CD4-positive, alpha-beta T cell treated with Interleukin-6 for 4 hours (primary cell): ENCODE measurements at places on chromosomes 4 and X.

DNA sequence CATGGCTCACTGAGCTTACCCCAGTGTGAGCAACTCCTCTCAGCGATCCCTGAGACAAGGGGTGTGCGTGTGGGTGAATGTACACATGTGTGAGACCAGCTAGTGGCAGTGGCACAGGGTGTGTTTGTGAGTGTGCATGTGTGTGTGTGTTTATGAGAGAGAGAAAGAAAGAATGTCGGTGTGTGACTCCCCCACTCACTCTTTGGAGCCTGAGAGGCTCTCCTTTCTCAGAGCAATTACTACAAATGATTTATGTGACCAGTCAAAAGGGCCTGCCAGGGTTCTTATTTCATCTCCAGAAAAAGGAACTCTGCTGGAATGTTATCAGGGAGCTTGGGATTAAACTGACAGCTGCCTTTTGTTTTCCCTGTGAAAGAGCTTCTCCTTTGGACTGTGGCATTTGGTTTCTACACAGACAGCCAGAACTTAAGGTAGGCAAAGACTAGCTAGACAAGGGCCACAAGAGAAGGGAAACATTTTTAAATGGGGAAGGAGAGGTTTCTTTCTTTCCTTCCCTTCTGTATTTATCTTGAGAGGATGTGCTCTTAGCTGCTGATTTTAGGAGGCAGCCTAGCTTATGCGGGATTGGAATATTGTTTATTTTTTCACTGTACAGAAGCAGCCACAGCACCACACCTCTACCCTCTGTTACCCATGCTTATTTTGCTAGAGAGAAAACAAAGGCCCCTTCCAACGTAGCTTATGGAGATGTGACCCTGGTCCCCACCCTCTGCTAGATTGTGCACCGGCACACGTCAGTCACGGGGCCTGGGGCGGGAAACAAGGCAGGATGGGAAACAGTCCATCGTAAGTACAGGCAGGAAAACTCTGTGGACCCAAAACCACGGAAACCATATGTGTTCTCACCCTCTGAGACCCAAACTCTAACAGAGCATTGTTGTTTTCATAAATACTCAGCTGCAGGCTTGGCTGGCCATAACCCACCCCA, 143.5 kb downstream of the MGST2 start:
- no peak for DNase-seq

DNA sequence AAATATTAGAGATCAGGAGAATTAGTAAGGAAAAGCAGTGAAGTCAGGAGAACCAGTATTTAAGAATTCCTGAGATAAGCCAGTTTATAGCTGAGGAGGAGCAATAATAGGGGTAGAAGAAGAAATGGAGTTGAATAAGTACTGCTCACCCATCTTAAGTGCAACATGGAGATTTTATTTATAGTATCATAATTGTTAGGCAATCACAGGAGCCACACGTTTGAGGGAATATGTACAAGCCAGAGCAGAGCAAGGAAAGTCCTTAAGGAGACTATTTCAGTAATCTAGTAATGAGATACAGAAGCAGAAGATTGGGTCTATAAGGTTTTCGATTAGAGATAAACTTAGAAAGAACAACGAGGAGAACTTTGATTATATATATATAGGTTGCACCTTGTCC, 145.0 kb downstream of the KDM6A start:
- no peak for DNase-seq

DNA sequence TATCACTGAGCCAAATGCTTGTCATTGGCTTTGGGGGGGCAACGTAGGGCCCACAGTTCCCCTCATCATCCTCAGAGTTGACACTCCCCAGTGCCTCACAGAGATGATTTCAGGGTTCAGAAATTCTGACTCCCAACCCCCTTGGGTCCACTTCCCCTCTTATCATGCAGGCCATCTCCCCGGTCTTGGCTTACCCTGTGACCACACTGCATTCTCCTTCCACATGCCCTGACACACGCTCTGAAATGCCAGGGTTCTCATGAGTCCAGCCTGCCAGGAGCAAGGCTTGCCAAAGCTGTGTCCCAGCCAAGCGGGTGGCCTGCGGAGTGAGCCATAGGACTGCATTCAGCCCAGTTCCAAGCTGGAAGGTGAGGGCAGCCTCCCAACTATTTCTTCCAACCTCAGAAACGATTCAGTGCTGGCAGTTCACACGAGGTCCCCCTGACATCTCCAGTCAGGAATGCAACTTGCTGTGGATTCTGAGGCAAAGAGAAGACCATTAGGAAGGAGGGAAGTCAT, 101.2 kb downstream of the SMIM20 start:
- DNase-seq: no peak

GRCh38 chr4:73021634-73022033, 47.9 kb downstream of the COX18 start:
- DNase-seq: no peak

GRCh38 chrX:47933946-47934345, 69.8 kb downstream of the ZNF182 start:
- no peak for DNase-seq

DNA sequence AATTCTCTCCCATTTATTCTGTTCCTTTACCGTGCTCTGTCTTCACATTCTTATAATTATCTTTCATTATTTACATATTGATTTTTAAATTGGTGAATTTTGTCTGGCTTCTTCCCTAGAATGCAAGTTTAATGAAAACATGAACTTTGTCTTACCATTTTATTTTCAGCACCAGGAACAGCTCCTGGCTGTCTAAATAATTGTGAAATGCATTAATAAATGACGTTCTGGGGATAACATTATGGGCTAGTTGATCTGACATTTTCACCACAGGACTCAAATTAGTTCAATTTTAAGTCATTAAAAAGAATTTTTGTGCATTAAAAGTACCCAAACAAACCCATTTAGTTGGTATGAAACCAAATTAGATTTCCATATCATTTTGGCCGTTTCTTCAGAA, 97.5 kb downstream of the KCTD8 start:
- no peak for DNase-seq

DNA sequence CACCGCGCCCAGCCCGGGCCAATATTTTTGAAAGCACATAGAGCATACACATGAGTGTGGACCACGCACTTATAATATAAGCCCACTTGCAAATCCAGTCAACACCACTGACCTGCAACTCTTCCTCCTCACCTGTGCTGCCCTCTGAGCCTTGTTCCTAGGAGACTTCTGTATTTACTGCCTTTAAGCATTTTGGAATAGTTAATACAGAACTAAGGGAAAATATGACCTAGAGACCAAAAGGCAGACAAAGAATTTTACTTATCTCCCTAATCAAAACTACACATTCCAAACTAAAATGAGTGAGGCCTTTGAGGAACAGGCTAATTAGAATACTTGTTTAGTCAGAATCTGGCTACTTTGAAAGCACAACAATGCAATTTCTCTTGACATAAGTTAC, 89.1 kb downstream of the RELL1 start:
- no peak for DNase-seq

DNA sequence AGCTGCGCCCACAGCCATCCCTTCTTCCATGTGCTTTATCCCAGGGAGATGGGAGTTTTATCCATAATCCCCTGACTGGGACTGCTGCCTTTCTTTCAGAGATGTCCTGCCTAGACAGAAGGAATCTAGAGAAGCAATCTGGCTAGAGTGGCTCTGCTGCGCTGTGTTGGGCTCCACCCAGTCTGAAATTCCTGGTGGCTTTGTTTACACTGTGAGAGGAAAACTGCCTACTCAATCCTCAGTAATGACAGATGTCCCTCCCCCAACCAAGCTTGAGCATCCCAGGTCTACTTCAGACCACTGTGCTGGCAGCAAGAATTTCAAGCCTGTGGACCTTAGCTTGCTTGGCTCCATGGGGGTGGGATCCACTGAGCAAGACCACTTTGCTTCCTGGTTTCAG, 116.9 kb upstream of the AR start:
- no peak for DNase-seq

DNA sequence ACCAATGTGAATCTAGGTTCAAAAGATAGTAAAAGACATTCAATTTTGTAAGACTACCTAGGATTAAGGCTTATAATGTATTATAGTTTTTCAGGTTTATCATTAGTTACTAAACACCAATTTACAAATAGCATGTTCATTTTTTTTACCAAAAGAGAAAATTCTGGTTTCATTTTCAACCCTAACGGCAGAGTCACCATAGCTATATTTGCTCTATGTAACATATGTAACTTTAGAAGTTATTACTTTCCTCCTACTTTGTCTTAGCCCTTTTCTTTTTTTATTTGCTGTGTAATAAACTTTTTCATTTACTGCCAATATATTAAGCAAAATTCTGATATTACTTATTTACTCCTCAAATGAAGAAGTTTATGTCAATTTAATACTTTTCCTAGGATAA, 639.6 kb downstream of the ARAP2 start:
- DNase-seq: no peak

DNA sequence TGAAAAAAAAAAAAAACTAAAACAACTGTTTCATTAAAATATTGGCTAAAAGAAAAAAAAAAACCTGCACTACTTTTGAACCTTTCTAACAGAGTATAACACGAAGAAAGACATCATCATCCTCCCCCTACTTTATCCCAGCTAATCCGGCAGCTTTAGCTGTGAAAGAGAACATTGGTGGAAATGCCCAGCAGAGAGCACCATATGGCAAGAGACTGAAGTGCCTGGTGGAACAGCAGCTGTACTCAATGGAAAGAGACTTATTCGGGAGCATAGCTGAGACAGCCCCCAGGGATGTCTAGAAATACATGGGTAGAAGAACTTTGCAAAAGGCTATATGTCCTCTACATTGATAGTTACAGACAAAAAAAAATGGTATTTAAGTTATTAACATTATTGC, 30.3 kb downstream of the STPG2 start:
- DNase-seq: peak; percentile 19

DNA sequence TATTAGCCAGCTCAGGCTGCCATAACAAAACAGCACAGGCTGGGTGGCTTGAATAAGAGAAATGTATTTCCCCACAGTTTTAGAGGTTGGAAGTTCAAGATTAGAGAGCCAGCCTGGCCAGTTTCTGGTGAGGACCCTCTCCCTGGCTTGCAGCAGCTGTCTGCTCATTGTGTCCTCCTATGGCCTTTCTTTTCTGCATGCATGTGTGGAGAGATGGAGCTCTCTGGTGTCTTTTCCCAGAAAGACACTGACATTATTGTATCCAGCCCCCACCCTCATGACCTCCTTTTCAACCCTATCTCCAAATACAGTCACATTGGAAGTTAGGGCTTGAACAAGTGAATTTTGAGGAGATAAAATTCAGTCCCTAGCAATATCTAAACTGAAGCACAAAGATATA, 263.8 kb upstream of the PABPC4L start:
- DNase-seq: no peak

GRCh38 chrX:13533726-13534125, 35.7 kb upstream of the EGFL6 start:
- DNase-seq: no peak

- DNase-seq: no peak
Measured at GRCh38 chr4:99248714-99249113, 29.7 kb upstream of the ADH6 start.

GRCh38 chrX:111831343-111831742, 44.6 kb upstream of the TRPC5OS start:
- DNase-seq: no peak

GRCh38 chr4:174189392-174190015, 94.0 kb downstream of the FBXO8 start:
- DNase-seq: no peak

GRCh38 chrX:720250-720649, 89.7 kb downstream of the SHOX start:
- DNase-seq: no peak

GRCh38 chr4:26362745-26363439, 42.1 kb downstream of the RBPJ start:
- no peak for DNase-seq

- no peak for DNase-seq
Measured at GRCh38 chr4:166518315-166518714, 645.3 kb downstream of the TLL1 start.

GRCh38 chr4:150743564-150744342, 161.8 kb downstream of the MAB21L2 start:
- DNase-seq: no peak

- DNase-seq: no peak
Measured at GRCh38 chr4:98319021-98319420, 57.8 kb downstream of the RAP1GDS1 start.

GRCh38 chrX:39327705-39328104, 526.4 kb downstream of the MID1IP1 start:
- DNase-seq: no peak

DNA sequence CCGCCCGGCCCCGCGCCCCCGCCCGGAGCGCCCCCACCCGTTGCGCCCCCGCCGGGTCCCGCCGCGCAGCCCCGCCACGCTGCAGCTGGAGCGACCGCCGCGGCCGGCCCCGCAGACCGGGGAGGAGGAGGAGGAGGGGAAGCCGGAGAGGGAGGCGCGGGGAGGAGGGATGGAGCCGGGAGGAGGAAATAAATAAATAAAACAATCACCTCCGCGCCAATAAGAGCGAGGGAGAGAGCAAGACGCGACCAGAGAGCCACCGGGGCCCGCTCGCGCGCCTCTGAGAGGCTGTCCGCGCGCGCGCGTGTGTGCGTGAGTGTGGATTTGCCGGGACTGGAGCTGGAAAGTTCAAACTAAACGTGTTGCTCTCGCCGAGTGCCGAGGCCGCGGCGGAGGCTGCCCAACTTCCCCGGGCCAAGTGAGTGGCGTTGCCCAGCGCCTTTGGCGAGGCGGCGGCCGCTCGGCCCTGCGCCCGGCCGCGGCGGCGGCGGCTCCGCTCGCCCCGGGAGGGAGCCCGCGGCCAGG, 2184.4 kb upstream of the TENM3 start:
- DNase-seq: no peak

GRCh38 chrX:29012867-29013266, 425.6 kb downstream of the IL1RAPL1 start:
- no peak for DNase-seq

GRCh38 chr4:183312841-183313240, 7.2 kb downstream of the CLDN22 start:
- DNase-seq: no peak

DNA sequence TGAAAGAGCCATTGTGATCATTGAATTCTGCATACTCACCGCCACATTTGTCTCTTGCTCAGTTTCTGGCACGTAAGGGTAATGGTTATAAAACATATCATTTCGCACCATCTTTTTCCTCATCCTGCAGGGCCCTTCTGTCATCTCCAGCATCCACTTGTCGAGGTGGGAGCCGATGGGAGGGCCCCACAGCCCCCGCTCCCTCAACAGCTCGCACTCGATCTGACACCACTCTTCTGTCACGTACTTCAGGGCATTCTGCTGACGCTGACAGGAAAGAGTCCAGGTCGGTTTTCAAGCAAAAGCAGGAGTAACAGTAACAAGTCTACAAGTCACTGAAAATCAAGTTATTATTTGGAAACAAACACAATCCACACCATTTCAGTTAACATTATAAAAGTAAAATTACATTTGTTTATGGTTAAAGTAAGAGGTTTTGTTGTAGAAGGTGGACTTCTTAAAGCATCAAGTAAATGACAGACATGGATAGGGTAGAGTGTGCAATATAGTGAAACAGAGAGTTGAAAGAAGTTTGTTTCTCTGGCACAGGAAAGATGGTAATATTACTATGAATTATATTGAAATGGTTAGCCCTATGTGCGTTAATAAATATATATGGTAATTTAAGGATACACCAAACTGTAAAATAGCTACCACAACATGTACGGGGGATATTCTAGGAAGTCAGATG, 150.6 kb downstream of the CDS1 start:
- no peak for DNase-seq

- DNase-seq: no peak
Measured at GRCh38 chrX:96703816-96704215, 19.2 kb downstream of the DIAPH2 start.
